ENCODE measurements at places on chromosomes 4 and X.

DNA sequence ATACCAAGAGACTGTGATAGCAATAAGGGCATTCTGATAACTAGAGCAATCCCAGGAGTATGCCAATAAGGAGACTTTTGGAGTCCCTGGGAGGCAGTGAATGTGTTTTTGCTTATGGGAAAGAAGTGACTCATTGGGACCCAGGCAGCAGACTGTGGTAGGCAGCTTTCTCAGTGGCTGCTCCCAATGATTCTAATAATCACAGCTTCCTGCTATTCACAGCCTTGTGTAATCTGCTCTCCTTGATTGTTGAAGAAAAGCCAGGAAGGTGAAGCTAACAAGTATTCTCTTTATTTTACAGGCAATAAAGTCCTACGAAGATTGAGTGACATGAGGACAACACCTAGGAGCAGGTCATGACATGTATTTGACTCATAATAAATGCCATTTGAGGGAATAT lies 70.3 kb upstream of the DDX60 start:
- DNase-seq, result no peak

DNA sequence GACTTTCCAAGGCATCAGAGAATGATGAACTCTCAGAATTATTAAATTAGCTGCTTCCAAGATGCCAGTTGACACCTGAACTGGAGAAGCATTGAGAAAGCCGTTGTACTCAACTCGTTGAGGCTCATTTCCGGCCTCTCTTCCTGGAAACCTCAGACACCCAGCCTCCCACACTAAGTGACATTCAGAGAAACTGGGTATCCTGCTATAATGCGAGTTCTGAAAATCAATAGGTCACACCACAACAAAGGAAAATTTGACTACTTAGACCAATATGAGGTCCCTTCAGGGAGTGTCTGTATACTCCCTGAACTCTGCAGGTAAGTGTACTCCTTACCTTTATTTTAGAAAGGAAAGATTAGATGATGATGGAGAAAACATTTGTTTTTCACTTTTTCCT lies 51.2 kb downstream of the ENPEP start:
- no peak for DNase-seq

GRCh38 chrX:4253092-4253491 lies 539.6 kb upstream of the PRKX start:
- DNase-seq, result no peak

DNA sequence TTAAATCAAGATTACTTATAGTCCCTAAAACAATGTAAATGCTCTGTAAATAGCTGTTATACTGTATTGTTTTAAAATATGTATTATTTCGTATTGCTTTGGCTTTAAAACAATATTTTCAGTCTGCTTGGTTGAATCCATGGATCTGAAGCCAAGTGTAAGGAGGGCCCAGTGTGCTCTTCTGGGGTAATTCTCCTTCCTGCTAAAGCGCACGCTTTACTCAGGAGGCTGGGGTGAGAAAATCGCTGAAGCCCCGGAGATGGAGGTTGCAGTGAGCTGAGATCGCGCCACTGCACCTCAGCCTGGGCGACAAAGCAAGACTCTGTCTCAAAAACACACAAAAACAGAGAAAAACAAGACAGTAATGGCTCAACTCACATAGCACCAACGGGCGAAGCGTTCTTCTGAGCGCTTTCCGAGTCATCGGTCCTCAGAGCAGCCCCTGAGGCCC lies 391 bp upstream of the IDUA start:
- no peak for DNase-seq

Data from chondrocyte (in vitro differentiated cells).